NCI-H2171 treated with DMSO at 0.1 percent for 48 hours (cell line): ENCODE measurements at places on chromosomes 6 and 20.

GRCh38 chr20:41733151-41733550, 115.0 kb upstream of the CHD6 start:
- DNase-seq, result no peak

DNA sequence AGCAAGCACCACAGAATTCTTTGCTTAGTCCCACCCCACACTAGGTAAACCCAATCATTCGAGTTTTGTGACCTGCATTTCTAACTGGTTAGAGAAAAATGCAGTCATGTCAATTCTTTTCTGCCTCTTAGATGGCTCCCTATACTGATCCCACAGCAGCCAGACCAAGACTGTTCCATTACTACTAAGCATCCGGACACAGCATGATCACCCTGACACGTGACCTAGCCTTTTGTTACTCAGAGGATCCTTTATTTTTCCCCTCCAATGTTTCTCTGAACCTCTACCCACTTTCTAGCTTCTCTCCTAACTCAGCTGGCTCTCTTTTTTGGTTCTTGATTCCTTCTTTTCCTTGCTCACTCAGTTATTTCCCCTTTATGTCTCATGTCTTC, 87.9 kb downstream of the PDE10A start:
- DNase-seq, result no peak

DNA sequence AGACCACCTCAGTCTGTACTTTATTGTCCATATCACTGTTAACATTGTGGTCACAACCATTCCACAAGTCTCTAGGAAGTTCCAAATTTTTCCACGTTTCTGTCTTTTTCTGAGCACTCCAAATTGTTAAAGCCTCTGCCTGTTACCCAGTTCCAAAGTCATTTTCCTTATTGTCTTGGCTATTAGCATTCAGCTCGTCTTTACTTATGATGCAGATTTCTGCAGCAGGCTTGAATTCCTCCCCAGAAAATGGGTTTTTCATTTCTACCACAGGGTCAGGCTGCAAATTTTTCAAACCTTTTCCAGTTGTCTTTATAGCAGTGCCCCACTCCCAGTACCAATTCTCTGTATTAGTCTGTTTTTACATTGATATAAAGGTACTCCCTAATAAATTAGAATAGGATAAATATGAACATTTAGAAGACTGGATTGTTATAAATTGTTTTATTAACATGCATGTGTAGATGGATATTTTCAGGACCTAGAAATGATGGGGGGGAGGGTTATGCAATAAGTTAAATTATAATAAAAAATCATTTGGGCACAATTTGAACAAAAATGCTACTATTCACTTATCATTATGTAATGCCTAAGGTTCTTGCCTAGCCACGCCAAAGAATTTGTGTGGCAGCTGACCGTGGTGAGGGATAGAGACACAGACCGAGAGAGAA, 595.3 kb upstream of the ADGRB3 start:
- no peak for DNase-seq

DNA sequence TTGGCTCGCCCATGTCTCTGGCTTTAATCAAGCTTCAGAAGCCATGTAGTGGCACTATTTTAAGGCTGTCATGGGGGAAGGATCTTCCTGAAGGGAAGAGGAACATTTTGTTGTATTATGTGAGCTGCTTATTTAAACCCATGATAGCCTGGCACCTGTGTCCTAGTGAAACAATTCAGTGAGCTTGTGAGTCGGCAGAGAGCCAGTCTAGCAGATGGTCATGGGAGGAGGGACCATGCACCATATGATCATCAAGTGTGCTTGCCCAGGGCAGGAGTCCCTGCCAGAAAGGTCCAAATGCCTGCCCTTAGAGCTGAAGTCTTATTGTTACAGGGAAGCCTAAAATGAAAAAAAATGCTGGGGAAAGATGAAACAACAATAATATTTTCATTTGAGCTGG, 132.9 kb downstream of the PRDM13 start:
- peak; percentile 88 for DNase-seq

GRCh38 chr6:40425192-40425919, 161.8 kb downstream of the LRFN2 start:
- DNase-seq, result peak; percentile 72

DNA sequence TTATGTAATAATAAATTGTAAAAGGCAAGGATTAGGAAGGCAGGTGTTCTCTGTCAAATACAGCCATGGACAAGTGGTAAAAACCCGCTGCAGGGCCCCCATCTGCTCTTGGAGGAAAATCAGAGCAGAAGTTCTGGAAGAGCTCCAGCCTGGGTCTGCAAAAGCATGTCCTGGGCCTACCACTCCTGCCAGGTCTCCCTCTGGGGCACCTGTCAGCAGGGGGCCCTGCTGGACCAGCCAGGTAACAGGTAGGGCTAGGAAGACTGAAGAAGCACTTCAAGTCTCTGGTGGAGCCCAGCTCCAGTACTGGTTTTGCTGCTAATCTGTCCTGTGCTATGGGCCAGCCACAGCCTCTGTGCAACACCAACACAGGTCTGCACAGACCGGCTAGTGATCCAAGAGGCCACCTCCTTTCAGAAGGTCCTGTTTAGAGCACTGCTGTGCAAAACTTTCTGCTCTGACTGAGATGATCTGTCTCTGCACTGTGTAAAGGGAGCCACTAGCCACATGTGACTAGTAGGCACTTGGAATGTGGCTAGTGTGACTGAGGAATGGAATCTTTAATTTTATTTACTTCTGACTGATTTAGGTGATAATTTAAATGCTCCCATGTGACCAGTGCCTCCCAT, 30.2 kb downstream of the RRBP1 start:
- peak; percentile 19 for DNase-seq

- no peak for DNase-seq
Observed at GRCh38 chr6:136923116-136923953, 1.2 kb downstream of the SLC35D3 start.

GRCh38 chr6:102075539-102075938, 682.0 kb downstream of the GRIK2 start:
- no peak for DNase-seq
